Smooth muscle cell of the coronary artery (primary cell): ENCODE measurements at places on chromosomes 3 and 15. TPM values are rescaled to one million over a fixed set of nuclear protein-coding genes. Genes with fewer than 3 reads are reported as not detected.

Gene HYAL2
- total RNA-seq: 63.8 and 67.0 TPM in 2 replicates

Gene ATP13A5
- not detected in 2 replicates for total RNA-seq

Gene CD200R1
- total RNA-seq: 0.08 TPM in 1 of 2 replicates, not detected in the other

Gene CCR3
- total RNA-seq: 0.94 TPM in 1 of 2 replicates, not detected in the other

Gene MST1
- total RNA-seq: 2.3 and 5.3 TPM in 2 replicates

Gene ARHGEF3
- total RNA-seq: 23.4 and 40.4 TPM in 2 replicates

Gene GOLGA6A
- total RNA-seq: not detected in 2 replicates

Gene CPA3
- total RNA-seq: not detected in 2 replicates

Gene STX19
- total RNA-seq: not detected in 2 replicates

Gene CYP8B1
- total RNA-seq: not detected in 2 replicates

Gene KNG1
- not detected in 2 replicates for total RNA-seq

Gene SLC24A5
- not detected in 2 replicates for total RNA-seq
